Fibroblast of skin of abdomen (primary cell): ENCODE measurements at places on chromosomes 5 and 9.

DNA sequence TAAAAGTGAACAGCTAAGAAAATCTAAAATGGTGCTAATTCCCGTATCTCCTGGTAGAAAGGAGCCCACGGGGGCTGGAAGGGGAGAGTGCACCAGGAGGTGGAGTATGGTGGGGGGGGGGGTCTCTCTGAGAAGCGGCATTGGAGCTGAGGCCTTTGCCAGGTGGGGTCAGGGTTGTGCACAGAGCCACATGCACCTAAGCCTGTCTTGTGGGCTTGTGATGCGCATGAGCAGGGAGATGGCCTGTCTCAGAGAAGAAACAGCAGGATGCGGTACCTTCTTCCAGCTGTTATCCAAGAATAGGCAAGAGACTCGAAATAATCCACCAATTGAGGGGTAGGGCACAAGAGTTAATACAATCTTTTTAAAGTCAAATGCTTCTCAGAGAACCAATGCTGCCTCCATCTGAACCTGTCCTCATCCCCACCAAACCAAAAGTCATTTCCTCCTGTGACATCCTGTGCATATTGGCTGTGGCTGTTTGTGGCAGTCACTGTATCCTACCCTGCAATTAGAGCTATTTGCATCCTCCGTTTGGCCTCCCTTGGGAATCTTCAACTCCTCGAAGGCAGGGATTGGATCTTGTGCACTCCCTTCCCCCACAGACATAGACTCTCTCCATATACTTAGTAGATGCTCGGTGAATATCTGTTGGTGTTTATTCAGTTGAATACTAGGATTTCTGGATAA lies 45.4 kb downstream of the FGF1 start:
- no peak for DNase-seq

GRCh38 chr9:118100529-118101419 lies 396.6 kb downstream of the TLR4 start:
- no peak for DNase-seq

DNA sequence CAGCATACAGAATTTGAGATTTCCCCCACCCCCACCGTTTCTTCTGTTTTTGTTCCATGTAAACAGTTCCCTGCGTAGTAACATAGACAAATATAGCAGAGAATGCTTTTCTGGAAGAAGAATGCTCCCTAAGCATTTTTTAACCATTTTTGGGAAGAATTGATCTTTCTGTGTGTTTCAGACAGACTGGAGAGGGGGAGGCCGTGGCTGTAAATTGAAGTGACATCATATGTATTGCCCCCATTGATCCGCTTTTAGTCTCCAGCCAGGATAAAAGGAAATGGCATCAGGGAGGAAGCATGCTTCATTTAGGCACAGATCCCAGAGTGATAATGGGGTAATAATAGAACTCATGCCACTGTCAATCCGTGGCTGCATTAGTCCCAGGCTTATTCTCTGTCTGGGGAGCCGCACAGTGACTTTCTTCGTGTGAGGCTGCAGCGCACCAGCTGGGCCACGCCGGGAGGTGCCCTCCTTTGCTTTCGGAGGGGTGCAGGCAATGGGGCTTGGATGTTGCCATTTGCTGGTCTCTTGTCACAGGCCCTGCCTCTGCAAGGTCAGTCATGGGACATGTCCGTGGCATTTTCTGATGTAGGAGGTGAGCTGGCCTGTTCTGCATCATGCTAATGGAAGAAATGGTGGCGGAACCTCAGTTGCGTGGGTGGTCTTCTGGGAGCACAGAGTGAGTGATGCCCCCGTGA lies 261.5 kb downstream of the FANCC start:
- DNase-seq, result peak; percentile 90

GRCh38 chr5:156716591-156717380 lies 133.3 kb upstream of the PPP1R2B start:
- no peak for DNase-seq

GRCh38 chr5:79069488-79070349 lies at the start of the genes BHMT2 and DMGDH:
BHMT2 (plus strand) TSS chr5:79069767; CDS start chr5:79069783, 16 bp downstream.
DMGDH (minus strand) TSS chr5:79069674; CDS start chr5:79069620, 54 bp downstream.
- peak; percentile 58 for DNase-seq

GRCh38 chr9:101792475-101792874 lies 54.0 kb upstream of the GRIN3A start:
- DNase-seq, result no peak

GRCh38 chr5:151378616-151379015 lies 31.3 kb upstream of the SLC36A2 start:
- no peak for DNase-seq

DNA sequence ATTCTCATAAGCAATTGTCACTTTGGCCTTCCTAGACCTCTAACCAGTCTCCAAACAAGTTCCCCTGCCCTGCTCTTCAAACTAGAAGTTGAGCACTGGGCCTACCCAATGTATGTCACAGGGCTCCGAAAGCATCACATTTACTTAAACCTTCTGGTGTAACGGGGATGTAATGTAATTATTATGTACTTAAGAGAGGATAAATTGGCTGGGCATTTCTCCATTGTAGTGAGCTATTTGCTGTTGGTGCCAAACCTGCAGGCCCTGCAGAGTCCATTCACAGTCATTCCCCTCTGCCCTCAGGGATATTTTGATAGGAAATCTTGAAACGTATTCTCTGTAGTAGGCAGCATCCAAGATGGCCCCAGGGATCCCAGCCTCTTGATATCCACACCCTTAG lies 64.2 kb upstream of the GNE start:
- no peak for DNase-seq

DNA sequence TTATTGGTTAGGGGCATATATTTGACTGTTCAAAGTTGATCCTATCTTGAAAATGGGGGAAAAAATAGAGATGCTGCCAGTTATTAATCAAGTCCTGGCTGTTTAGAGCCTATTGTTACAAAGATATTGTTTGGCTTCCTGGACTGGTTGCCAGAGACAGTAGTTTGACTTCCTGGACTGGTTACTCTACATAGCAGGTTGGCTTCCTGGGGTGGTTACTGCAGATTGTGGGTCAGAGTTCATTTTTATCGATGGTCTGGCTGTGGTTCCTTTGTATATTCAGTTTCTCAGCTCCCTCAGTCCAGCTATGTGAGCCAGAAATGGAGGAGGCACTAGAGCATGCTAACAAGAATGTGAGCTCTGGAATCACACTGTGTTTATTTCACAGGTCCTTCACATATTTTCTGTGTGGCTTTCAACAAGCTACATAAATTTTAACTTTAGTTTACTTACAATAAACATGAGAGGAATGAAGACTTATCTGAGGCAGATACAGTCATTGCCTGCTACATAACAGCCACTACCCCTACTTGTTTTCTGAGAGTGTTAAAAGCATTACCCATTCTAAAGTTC lies 137.6 kb downstream of the TRPM3 start:
- DNase-seq, result peak; percentile 42

GRCh38 chr5:82107267-82107666 lies 135.4 kb downstream of the ATG10 start:
- DNase-seq, result no peak

DNA sequence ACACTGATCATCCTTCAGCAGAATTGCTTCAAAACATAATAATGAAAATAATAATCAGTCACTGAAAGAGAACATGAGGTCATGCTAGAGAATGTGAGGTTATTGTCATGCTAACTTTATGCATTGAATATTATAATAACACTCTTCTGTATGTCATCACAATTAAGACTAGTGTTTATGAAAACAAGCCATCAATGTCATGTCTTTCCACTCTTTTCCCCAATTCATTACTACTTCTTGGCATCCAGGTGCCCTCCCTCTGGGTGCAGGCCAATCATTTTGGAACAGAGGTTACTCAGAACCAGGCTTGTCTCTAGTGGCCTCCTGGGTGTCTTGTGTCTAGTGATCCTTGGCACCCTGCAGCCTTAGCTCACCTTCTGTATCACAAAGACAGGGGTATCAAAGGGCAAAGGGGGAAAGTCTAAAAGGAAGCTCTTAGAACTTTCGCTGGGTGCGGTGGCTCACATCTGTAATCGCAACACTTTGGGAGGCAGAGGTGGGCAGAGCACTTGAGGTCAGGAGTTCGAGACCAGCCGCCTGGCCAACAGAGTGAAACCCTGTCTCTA lies 217.6 kb upstream of the PIK3R1 start:
- DNase-seq, result no peak

GRCh38 chr9:93115486-93116071 lies 18.5 kb downstream of the NINJ1 start:
- no peak for DNase-seq

GRCh38 chr5:149002053-149002452 lies 60.8 kb downstream of the SH3TC2 start:
- peak; percentile 98 for DNase-seq

GRCh38 chr5:10856683-10857337 lies 95.8 kb upstream of the DAP start:
- DNase-seq, result peak; percentile 89
